Esophagus squamous epithelium (tissue), 5 donors: ENCODE measurements at places on chromosomes 6 and 20. TPM values are rescaled to one million over a fixed set of nuclear protein-coding genes. Genes with fewer than 3 reads are reported as not detected.

The HAO1 gene
- total RNA-seq: 0.70 TPM

DNA sequence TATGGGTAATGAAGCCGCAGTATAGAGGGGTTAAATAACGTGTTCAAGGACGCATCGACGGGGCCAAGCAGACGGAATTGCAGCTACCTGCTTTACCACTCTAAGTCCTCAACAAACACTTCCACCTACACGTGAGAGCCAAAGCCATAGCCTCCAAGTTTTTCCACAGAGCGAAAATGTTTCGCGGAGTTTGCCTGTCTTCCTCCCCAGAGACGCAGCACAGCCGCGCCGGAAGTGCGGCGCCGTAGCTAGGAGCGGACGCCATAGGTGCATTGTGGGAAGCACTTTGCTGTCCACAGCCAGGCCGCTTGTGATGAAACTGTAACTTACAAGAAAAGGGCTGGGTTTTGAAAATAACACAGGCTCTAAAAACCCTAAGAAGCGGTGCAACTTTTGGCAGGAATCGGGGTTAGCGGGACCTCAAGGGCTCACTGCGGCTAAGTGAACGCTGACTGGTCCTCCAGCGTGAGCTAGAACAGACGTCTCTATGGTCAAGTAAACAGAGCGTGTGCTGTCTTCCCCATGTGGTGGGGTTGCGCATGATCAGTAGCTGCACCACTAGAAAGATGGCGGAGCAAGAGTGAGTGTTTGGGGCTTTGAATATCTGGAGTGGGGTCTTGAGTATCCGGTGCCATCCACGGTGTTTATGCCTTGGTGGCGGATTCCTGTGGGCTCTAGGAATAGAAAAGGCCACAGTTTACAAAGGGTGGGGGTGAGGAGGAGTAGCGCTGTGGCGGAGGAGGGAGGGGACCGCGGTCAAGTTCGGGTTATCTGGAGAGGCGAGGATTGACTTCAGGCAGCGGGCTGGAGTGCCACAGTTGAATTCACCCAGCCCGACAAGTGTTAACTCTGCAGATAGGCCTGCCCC lies at the start of gene RPL7L1:
TSS of gene RPL7L1 (plus strand) at position 245 of the 868 bp plus-strand sequence. CDS start at position 540, 295 bp downstream.
- DNase-seq: peak; percentile 30

DNA sequence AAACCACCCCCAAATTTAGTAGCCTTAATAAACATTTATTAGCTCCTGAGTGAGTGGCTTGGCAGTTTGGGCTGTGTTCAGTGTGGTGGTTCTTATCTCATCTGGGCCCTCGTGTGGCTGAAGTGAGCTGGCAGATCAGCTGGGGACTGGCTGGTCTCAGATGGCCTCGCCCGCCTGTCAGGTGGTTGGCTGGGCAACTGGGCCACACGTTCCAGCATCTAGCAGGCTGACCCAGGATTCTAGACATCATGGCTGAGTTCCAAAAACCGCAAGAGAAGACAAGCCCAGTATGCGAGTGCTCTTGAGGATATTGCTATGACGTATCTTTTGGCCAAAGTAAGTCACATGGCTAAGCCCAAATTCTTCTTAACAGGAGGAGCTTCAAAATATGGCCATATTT lies 28.9 kb downstream of the EIF2S2 start:
- no peak for DNase-seq

GRCh38 chr6:8941577-8941976 lies 506.2 kb upstream of the SLC35B3 start:
- no peak for DNase-seq

DNA sequence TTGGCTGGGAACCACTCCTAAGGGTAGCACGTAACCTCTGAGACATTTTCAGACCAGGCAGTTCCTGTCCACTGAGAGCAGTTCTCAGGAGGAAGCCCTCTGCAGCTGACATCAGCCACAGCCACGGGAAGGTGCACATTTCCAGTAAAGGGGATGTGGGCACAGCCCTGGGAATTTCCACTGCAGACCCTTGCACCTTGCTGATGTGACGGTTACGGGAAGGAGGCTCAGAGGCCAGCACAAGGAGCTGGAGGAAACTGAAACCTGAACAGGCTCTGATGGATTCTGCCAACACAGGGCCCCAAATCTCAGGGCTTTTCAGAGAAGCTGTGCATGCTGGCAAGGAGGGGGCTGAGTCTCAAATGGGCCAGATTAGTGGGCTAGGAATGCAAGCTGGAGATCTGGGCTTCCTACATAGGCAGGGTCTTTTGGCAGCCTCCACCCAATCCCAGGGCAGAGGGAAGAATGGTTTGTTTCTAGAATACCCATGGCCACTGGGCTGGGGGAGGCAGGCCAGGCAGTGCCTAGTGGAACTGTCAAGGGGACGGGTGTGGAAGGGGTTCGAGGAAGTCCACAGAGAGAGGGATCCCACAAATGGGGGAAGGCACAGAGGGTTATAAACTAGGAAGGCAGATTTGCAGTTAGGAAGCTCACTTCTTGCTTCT lies 14.2 kb downstream of the EBF4 start:
- no peak for DNase-seq
